DND-41 (cell line): ENCODE measurements at places on chromosomes 3 and 15.

DNA sequence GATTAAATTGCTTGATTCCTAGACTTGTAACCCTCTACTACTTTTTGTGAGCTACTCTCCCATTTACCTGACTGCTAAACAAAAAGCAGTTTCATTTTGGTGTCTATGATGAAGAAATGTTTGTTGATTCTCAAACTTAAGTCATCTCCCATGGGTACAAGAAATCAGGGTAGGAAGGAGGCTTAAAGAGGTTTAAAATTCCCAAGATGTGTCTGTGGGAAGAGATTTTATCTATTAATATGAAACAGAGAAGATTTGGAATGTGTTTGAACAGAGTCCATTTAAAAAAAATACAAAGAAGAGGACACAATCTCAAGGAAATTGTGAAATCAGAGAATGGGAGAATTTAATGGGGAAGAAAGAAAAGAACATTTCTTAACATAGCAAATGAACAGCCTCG is 14.8 kb downstream of the P3H2 start:
- DNase-seq = no peak
- no peaks in the 10 kb centered on the region for H3K4me1 ChIP-seq
- no peak overlapping the region for H3K27ac ChIP-seq
- H3K4me3 ChIP-seq = no peak overlapping the region
- no peaks in the 10 kb centered on the region for H3K27me3 ChIP-seq

DNA sequence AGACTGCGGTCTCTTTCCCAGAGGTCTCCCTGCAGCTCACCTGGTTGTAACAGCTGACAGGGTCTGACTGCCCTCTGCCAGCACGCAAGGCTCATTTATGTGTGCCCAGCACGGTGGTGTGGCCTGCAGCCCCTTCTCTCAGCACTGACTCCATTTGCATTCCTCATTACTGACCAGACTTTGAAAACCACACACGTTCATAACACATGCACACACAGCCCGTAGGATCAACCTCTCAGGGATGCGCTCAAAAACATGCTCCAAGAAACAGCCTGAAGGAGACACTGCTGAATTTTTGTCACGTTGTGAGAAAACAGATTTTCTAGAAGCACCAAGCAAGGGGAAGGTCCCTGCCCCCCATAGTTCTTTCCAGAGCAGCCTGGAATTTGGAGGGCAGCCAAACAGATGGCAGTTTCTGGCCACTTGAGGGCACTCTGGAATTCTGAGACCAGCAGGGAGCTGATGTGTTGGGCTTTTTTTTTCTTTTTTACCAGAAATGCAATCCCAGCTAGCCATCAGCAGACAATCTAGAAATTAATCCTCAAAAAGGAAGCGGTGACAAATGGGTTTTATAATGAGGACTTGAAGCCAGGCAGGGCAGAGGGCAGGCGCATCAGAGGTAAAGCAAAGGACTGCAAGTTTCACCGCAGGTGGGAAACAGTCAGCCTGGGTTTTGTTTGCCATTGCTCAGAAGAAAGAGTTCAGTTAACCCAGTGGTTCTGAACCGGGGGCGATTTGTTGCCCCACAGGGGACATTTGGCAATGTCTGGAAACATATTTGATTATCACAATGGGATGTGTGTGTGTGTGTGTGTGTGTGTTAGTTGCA is 170.5 kb upstream of the PROK2 start:
- H3K4me3 ChIP-seq = no peak overlapping the region
- H3K27me3 ChIP-seq = peaks cover 3% of the 10 kb centered on the region
- DNase-seq = peak; percentile 45
- no peak overlapping the region for H3K27ac ChIP-seq
- H3K36me3 ChIP-seq = no peaks in the 10 kb centered on the region
- H3K4me1 ChIP-seq = peaks cover 5% of the 10 kb centered on the region

GRCh38 chr3:145776782-145777408 is 384.1 kb downstream of the PLOD2 start:
- no peak overlapping the region for H3K4me3 ChIP-seq
- H3K27ac ChIP-seq = no peak overlapping the region
- H3K36me3 ChIP-seq = no peaks in the 10 kb centered on the region
- no peaks in the 10 kb centered on the region for H3K27me3 ChIP-seq
- peak; percentile 29 for DNase-seq
- H3K4me1 ChIP-seq = no peaks in the 10 kb centered on the region

DNA sequence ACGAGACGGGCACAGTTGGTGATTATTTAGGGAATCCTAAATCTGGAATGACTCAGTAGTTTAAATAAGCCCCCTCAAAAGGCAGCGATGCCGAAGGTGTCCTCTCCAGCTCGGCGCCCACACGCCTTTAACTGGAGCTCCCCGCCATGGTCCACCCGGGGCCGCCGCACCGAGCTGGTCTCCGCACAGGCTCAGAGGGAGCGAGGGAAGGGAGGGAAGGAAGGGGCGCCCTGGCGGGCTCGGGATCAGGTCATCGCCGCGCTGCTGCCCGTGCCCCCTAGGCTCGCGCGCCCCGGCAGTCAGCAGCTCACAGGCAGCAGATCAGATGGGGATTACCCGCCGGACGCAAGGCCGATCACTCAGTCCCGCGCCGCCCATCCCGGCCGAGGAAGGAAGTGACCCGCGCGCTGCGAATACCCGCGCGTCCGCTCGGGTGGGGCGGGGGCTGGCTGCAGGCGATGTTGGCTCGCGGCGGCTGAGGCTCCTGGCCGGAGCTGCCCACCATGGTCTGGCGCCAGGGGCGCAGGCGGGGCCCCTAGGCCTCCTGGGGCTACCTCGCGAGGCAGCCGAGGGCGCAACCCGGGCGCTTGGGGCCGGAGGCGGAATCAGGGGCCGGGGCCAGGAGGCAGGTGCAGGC is 318.0 kb downstream of the FGF12 start:
- no peaks in the 10 kb centered on the region for H3K27me3 ChIP-seq
- no peak overlapping the region for H3K4me3 ChIP-seq
- no peak for DNase-seq
- H3K36me3 ChIP-seq = no peaks in the 10 kb centered on the region
- no peaks in the 10 kb centered on the region for H3K4me1 ChIP-seq
